ENCODE measurements at places on chromosomes 16 and 17.

DNA sequence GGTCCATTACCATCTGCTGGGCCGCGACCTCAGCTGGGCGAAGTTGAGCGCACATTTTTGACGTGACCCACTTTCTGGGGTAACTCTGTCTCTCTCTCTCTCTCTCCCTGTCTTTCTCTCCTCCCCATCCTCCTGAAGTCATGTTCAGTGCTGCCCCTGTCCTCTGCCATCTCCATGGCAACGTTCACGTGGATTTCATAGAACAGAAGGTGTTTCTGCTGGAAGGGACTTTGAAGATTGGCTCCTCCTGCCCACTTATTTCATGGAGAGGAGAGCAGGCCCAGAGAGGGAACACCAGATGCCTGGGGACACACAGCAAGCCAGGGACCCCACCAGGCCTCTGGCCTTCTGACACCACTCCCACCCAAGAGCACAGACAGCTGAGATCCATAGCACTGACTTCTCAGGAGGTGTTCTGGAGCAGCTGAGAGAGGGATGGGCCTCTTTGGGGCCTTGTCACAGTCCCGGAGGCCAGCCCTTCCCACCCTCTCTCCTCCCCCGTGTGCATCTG, 4.2 kb upstream of the CCNF start:
- no peak for DNase-seq

GRCh38 chr17:1907909-1908698, 78.3 kb downstream of the RPA1 start:
- DNase-seq, result no peak

DNA sequence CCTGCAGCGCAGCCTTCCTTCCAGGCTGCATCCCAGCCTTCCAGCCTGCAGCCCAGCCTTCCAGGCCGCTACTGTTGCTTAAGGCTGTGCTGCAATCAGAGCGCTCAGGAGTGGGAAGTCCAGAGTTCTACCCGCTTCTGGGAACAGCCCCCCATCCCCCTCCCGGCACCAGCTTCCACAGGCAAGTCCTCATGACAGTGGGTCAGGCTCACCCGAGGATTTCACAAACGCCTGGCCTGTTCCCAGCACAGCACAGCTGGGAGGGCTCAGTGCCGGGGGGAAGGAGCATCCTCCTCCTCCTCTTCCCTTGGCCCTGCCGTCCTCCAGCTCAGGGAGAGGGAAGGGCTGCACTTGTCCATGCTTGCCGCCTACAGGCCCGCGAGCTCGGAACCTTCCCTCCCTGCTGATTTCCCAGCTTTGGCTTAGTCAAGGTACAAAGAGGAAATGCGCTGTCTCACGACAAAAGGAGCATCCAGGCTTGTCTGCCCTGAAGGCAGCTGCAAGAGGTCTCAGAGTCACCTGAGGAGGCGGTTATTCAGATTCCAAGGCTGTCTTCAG, 8.3 kb downstream of the SOCS3 start:
- DNase-seq, result no peak

DNA sequence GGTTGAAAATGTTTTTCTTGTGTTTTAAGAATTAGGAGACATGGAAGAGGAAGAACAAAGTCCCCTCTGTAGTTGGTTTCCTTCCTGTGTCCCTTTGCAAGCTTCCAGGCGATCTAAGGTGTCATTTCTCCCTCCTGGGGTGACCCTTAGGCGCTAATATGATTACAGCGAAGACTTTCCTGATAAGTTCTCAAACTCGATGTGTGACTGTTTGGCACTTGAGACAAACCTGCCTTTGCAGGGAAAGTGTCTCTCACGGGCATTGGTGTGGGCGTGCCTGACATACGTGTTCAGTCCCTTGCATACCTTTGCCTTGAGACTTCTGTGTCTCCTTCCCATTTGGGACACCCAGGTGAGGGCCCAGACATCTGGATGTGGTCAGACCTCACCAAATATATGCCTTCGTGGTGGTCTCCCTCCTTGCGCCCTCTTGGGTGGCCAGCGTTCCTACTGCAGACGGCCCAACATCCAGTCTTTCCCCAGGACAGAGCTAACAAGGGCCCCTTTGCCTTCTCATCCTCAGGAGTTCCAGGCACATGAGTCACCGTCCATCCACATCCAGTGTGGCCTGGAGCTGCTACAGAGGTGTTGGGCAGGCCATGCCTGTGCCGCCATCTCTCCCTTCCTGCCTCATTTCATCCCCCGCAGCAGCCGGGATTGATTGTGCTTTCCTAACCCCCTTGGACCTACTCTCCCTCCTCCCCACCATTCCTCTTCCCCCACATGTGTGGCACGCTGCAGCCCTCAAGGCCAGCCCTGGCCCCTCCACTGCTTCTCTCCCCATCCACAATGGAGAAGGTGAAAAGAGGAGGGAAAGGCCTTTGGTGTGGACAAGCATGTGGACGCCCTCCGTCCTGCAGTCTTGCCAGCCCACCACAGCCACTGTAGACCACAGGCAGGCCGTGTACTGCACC, 3.1 kb upstream of the JPT2 start:
- no peak for DNase-seq

DNA sequence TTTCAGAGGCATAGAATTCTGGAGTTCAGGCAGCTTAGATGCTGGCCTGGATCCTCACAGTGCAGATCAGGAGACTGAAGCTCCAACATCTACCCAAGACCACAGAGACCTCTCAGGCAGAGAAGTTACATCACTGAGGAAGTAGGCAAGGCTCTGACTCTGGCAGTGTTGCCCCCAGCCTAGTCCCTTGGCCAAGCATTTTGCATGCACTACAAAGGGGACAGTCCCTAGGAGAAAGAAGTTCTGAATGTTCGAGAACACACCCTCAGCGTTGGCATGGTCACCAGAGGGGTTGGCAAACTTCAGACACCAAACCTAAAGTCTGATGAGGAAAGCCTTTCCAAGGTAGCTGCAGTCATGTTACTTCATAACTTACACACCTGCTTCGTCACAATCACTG, 2.5 kb downstream of the RANBP10 start:
- no peak for DNase-seq

GRCh38 chr17:77507111-77507885, 366.5 kb downstream of the SEC14L1 start:
- no peak for DNase-seq

DNA sequence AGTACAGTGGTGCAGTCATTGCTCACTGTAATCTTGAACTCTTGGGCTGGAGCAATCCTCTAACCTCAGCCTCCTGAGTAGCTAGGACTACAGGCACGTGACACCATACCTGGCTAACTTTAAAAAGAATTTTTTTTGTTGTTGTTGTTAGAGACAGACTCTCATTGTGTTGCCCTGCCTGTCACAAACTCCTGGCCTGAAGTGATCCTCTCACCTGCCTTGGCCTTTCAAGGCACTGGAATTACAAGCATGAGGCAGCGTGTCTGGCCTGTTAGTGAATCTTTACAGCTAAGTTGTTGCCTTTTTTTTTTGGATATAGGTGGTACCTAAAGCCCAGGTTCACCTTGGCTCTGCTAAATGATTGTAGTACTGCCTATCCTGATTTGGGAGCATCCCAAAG, 290.6 kb downstream of the BCAS3 start:
- no peak for DNase-seq

- peak; percentile 90 for DNase-seq
Observed at GRCh38 chr17:67452681-67453554, 75.8 kb downstream of the PITPNC1 start.

GRCh38 chr16:68444056-68444657, 4.2 kb downstream of the SMPD3 start:
- no peak for DNase-seq

- DNase-seq, result no peak
Observed at GRCh38 chr17:73042809-73043685, 49.4 kb downstream of the SLC39A11 start.

- DNase-seq, result peak; percentile 35
Observed at GRCh38 chr16:84724606-84725309, 25.0 kb downstream of the USP10 start.

- DNase-seq, result no peak
Observed at GRCh38 chr16:2015117-2015946, 4.3 kb upstream of the NPW start.

- no peak for DNase-seq
Observed at GRCh38 chr16:14121142-14121541, 50.0 kb downstream of the MRTFB start.

GRCh38 chr16:76389126-76389525, 111.9 kb downstream of the CNTNAP4 start:
- DNase-seq, result no peak

DNA sequence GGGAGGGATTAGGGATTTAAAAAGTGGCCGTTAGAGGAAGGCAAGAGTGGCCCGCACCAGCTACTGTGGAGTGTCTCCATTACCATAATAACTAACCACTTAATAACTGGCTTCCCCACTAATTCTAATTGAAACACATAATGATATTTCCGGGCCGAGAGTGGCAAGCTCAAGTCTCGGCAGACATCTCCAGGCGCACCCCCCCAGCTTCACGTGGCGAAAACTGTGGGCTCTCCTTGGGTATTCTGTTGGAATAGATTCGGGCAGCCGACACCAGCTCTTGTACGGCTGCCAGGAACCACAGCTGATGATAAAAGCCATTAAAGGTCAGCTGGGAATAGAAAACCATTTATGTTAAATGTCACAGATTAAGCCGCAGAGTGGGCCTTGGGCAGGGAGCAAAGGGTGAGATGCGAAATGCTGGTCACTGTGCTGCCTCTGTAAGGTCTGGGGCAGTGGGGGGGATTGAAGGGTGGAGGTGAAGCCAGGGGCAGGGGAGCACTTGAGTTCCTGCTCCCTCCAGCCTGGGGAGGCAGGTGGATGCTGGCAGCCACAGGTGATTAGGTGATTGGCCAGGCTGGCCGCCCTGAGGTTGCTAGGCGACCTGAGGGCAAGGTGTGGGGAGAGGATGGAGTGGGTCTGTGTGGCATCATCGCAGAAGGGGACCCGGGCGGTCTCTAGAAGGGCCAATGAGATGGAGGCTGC, 115.6 kb upstream of the SDK2 start:
- DNase-seq, result no peak

- DNase-seq, result no peak
Observed at GRCh38 chr17:6187836-6188235, 117.7 kb downstream of the WSCD1 start.

- DNase-seq, result no peak
Observed at GRCh38 chr16:66511602-66512271, 38.2 kb downstream of the TK2 start.

DNA sequence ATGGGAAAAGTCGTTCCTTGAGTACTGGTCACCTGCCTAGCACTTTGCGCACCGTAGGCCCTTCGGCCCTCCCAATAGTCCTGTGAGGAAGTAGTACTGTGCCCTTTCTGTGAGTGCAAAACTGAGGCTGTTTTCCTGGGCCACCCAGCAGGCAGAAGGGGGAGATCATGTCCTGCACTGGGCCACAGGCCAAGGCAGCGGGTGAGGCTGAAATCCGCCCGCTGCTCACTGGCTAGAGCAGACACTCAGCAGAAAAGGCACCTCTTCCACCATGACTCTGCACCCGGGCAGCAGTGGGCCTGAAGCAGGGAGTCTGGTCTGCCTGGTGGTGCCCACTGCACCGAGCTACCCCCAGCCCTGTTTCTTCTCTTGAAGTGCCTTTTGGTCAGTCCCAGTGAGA, 20.2 kb downstream of the METTL22 start:
- DNase-seq, result no peak

- no peak for DNase-seq
Observed at GRCh38 chr16:625117-625976, 5.4 kb upstream of the WFIKKN1 start.

Measured in Jurkat, Clone E6-1 (cell line).